SW 1271 (cell line): ENCODE measurements at places on chromosomes 3 and 15.

GRCh38 chr3:168974617-168975403 lies 688.7 kb downstream of the MECOM start:
- no peak for DNase-seq

- DNase-seq, result no peak
These were observed 3.8 kb downstream of the MKRN2 start for GRCh38 chr3:12560505-12561190.

GRCh38 chr3:72517921-72518424 lies 330.3 kb downstream of the SHQ1 start:
- no peak for DNase-seq

GRCh38 chr3:53473422-53473821 lies 21.0 kb upstream of the CACNA1D start:
- no peak for DNase-seq

DNA sequence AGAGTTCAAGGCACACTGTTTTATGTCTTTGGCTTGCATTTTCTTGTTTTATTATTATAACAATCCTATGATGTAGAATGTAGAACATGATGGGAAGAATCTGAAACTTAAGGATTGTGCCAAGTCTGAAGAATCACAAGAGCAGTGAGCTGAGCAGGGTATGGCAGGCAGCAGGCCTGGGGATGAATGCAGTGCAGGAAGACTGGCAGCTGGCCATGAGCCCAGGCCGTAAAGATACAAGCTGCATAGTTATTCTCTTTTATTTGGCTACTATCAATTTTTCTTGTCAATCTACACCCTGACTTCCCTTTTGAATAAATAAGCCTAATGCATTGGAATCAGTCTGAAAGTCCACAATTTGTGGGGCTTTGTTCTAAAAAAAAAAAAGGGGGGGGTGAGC lies 89.6 kb upstream of the ARPP21 start:
- DNase-seq, result no peak

DNA sequence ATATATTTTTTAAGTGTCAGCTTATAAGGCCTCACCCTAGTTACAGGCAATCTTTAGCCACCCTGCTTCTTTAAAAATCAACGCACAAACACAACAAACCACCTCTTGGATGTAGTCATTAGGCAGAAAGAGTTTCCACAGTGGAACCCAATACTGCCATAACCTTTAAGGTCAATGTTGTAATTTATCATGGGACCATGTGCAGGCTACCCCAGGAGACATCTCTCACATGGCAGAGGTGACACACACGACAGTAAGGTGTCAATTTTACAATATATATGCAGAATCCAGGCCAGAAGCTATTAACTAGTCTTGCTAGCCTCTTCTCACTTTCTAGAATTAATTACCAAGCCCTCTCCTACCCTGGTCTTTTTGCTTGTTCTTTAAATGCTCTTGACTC lies 336.5 kb downstream of the MAGI1 start:
- no peak for DNase-seq
